Right renal pelvis (tissue), 4 donors: ENCODE measurements at places on chromosomes 2 and 18. TPM values are rescaled to one million over a fixed set of nuclear protein-coding genes. Genes with fewer than 3 reads are reported as not detected.

C2orf78 gene
- not detected for polyA plus RNA-seq

INHBB gene
- polyA plus RNA-seq: not detected

PID1 gene
- 7.9 TPM for polyA plus RNA-seq

MAP4K3 gene
- polyA plus RNA-seq: 96.7 TPM

PSTPIP2 gene
- polyA plus RNA-seq: 10.2 TPM
